Heart right ventricle (tissue), 16 donors: ENCODE measurements at places on chromosomes 7 and 10. TPM values are rescaled to one million over a fixed set of nuclear protein-coding genes. Genes with fewer than 3 reads are reported as not detected.

Gene SFRP4
- total RNA-seq = 2.5 TPM

Gene SFMBT2
- total RNA-seq = 11.0 TPM

Gene PLXDC2
- 19.1 TPM for total RNA-seq

Gene ZNF488
- total RNA-seq = not detected

Gene CNPY1
- total RNA-seq = not detected

Gene HABP2
- not detected for total RNA-seq

Gene MYPN
- 166 TPM for total RNA-seq

Gene GIMAP5
- 20.0 TPM for total RNA-seq

Gene RADIL
- total RNA-seq = 4.9 TPM

Gene ING3
- 14.3 TPM for total RNA-seq

Gene COL28A1
- total RNA-seq = 1.7 TPM

Gene COL13A1
- total RNA-seq = 2.9 TPM

Gene LLCFC1
- not detected for total RNA-seq

Gene HOXA9
- total RNA-seq = not detected

Gene TRIM4
- 7.2 TPM for total RNA-seq

Gene THNSL1
- 5.0 TPM for total RNA-seq

Gene SLC39A12
- total RNA-seq = 0.08 TPM

Gene SLC18A3
- not detected for total RNA-seq

Gene STEAP1B
- not detected for total RNA-seq

Gene PARD3
- total RNA-seq = 35.1 TPM

Gene KCND2
- total RNA-seq = 0.14 TPM

Gene TRIL
- 1.1 TPM for total RNA-seq

Gene C10orf62
- total RNA-seq = not detected

Gene NRP1
- 205 TPM for total RNA-seq

Gene AKR1D1
- not detected for total RNA-seq

Gene CRYGN
- not detected for total RNA-seq

Gene GCK
- 1.7 TPM for total RNA-seq

Gene FAM241B
- total RNA-seq = 6.2 TPM

Gene NUDT1
- total RNA-seq = 13.5 TPM

Gene SCIN
- 0.33 TPM for total RNA-seq

Gene GAD2
- not detected for total RNA-seq

Gene GARIN1A
- total RNA-seq = 2.5 TPM

Gene ASNS
- total RNA-seq = 5.1 TPM

Gene HOXA4
- not detected for total RNA-seq

Gene RBP4
- 7.7 TPM for total RNA-seq
